Stomach (tissue), 19 donors: ENCODE measurements at places on chromosomes 5 and 9.
A peak's percentile ranks its signal among the peaks of the same experiment; 100 is the strongest.

DNA sequence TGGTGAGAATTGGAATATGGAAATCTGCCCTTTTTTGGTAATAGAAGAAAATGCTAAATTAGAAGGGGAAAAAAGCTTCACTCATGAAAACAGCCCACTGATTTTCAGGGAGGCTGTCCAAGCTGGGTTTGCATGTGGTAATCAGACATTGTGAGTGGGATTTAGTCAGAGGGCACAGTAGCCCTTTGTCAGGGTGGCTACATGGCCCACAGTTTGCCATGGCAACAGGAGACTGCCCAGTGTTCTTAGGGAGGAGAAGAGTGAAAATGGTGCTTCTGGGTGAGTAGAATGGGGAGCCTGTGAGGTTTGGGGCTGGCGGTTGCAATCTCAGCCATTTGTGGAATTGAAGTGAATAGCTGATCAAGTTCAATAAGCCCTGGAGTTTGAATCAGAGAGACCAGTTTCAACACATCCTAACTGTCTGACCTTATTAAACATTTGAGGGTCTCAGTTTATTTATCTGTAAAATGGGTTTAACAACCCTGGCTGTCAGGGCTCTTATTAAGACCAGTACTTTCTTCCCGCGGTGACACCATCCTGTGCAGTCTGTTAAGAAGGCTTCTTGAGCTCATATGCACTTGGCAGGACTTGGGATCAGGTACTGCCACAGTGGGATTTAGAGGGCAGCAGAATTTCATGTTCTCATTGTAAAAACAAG, 107.6 kb upstream of the TNC start:
- no peaks in the 10 kb centered on the region for H3K36me3 ChIP-seq
- H3K4me3 ChIP-seq = no peak overlapping the region
- H3K4me1 ChIP-seq = no peaks in the 10 kb centered on the region
- no peak overlapping the region for H3K27ac ChIP-seq
- no peak for DNase-seq

DNA sequence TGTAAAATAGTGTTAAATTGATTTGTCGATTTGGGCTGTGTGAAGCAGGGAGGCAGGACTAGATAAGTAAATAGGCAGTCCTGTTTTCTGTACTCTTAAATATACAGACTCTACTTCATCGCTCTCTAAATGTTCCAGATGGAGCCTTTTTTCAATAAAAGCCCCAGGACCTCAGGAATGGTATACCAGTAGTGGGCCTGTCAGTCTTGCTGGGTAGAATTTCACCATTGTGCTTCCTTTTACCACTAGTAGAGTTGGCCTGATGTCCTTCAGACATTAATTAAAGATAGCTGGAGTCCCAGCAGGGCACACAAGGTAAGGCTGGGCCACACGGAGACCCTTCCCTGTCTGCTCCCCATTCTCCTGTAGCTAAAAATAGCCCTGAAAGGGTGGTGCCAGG, 6.0 kb downstream of the SNX18 start:
- no peak for DNase-seq
- H3K27ac ChIP-seq = peak overlapping the region; percentile 52
- H3K4me3 ChIP-seq = no peak overlapping the region

DNA sequence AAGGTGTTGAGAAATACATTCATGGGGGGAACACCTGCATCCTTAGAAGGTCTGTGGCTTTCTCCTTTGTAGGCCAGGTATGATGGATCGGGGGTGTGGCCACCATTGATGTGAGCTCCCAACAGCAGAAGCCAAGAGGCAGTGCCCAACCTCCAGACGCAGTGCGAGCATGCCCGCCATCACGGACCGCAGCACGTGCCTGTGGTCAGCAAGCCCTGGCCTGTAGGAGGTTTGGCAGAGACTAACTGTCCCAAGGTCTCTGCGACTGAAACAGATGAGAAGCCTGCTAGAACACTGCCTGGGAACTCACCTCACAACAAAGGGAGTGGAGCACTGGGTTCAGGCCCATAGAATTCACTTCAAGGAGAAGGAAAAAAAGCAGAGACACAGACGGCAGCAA, 31.9 kb upstream of the ZNF354A start:
- H3K4me3 ChIP-seq = no peak overlapping the region
- no peak overlapping the region for H3K27ac ChIP-seq
- no peak for DNase-seq
- H3K27me3 ChIP-seq = no peaks in the 10 kb centered on the region

DNA sequence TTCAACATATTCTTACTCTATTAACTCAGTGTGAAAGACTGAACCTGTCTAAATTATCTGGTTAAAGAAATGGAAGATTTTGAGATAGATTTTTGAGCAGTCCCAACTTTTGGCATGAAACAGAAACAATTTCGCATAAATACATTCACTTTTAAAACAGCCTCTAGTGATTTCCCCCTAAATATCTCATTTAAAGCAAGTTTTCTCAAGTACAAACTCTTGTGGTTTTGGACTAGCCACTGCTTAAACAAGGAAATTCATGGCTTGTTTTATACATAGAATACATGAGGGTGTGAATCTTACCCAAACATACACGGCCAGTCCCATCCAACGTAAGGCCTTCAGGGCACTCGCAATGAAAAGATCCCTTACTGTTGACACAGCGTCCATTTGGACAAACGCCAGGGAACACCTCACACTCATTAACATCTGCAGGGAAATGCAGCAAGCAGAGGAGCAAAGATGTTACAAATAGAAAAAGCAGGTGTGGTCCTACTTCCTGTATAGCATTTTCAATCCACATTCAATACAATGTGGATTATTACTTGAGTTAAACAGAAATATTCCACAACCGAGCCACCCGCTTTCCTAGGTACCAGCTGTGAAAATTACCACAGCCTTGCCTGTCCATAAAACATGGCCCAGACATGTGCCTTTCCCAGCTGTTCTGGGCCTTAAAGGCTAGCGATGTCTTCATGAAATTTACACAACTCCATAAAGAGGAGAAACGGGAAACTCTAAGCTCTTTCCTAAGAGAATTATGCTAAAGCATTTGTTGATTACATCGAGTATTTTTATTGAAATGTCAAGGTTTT, 188.8 kb downstream of the FBN2 start:
- H3K4me1 ChIP-seq = peaks cover 11% of the 10 kb centered on the region
- no peak overlapping the region for H3K27ac ChIP-seq
- H3K4me3 ChIP-seq = no peak overlapping the region

DNA sequence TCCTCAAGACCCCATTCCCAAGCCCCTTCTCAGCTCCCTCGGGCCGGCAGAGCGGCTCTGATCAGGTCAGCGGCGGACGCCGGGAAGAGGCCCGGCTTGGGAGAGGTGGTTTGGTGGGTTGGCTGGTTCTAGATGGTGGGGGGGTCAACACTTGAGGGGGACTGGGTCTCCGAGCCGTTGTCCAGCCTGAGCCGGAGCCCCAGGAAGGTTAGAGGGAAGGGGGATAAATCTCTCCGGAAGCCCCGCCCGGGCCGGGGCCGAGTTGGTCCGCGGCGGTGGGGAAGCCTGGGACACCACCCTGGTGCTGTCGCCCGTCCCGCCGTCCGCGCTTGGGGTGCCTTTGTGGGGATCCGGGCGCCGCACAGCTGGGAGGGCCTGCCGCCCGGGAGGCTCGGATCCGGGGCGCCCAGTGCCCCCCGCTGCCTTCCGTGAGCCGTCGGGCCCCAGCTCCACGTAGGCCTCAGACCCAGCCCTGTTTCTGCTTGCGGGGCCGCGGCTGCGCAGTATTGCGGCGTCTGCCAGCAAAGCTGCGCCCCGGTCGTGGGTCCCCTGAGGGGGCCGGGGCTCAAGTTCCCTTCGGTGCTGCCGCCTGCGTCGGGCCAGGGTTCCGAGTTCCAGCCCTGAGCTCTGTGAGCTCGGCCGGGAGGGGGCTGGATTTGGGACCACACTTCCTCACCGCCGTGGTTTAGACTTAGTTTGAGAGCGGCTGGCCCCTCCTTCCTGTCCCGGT, 542 bp upstream of the TRIM52 start:
- H3K36me3 ChIP-seq = no peaks in the 10 kb centered on the region
- peaks cover 55% of the 10 kb centered on the region for H3K4me1 ChIP-seq
- no peaks in the 10 kb centered on the region for H3K27me3 ChIP-seq

DNA sequence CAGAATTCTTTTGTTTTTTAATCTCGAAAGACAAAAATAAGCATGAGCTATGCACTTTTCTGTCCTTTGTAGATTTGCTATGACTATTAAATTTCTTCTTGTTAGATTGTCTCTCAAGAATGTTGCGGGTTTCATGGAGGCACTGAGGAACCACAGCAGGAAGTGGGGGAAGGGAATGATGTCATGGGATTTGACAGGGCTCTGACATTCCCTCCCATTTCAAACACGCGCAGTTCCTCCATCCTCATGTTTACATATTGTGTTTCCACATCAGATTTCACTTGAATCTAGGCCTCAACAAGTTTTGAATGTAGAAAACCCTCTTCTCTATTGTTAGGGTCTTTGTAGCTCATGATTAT, 154.8 kb downstream of the PALM2AKAP2 start:
- no peaks in the 10 kb centered on the region for H3K4me1 ChIP-seq
- H3K4me3 ChIP-seq = no peak overlapping the region
- no peaks in the 10 kb centered on the region for H3K36me3 ChIP-seq
- DNase-seq = peak; percentile 37
- no peaks in the 10 kb centered on the region for H3K27me3 ChIP-seq
- no peak overlapping the region for H3K27ac ChIP-seq

GRCh38 chr5:120014535-120014934, 385.2 kb downstream of the FAM170A start:
- no peaks in the 10 kb centered on the region for H3K27me3 ChIP-seq
- no peaks in the 10 kb centered on the region for H3K4me1 ChIP-seq
- H3K36me3 ChIP-seq = no peaks in the 10 kb centered on the region
- no peak for DNase-seq
- H3K27ac ChIP-seq = no peak overlapping the region

- no peak overlapping the region for H3K4me3 ChIP-seq
- peak; percentile 63 for DNase-seq
- peaks cover 76% of the 10 kb centered on the region for H3K4me1 ChIP-seq
Observed at GRCh38 chr5:150644514-150644913, 4.1 kb downstream of the SYNPO start.

DNA sequence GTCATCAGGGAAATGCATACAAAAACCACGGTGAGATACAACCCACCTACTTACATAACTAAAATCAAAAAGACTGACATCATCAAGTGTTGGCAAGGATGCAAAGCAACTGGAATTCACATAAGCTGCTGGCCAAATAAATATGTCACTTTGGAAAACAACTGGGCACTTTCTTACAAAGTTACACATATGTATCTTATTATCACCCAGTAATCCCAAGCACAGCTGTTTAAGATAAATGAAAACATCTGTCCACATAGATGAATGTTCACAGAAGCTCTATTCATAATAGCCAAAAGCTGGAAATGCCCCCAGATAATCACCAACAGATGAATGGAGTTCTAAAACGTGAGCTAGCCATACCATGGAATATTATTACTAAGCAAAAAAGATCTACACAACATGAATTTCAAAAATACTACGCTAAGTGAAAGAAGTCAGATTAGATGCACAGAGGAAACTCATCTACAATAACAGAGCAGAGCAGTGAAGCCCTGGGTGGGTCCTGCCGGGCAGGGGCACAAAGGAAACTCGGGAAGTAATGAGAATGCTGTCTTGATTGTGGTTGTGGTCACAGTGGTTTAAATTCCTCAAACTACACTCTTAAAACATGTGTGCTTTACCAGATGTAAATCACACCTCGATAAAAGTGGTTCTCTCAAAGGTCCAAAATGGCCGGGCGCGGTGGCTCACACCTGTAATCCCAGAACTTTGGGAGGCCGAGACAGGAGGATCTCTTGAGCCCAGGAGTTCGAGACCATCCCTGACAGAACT, 8.5 kb downstream of the CAMSAP1 start:
- H3K36me3 ChIP-seq = no peaks in the 10 kb centered on the region
- DNase-seq = no peak
- H3K4me1 ChIP-seq = no peaks in the 10 kb centered on the region
- no peaks in the 10 kb centered on the region for H3K27me3 ChIP-seq
- H3K27ac ChIP-seq = no peak overlapping the region
- no peak overlapping the region for H3K4me3 ChIP-seq

GRCh38 chr5:56306433-56307150, 73.5 kb upstream of the ANKRD55 start:
- DNase-seq = no peak
- no peaks in the 10 kb centered on the region for H3K36me3 ChIP-seq
- no peak overlapping the region for H3K27ac ChIP-seq
- no peaks in the 10 kb centered on the region for H3K27me3 ChIP-seq
- H3K4me3 ChIP-seq = no peak overlapping the region
- peaks cover 6% of the 10 kb centered on the region for H3K4me1 ChIP-seq

- peak; percentile 87 for DNase-seq
- H3K27ac ChIP-seq = peak overlapping the region; percentile 97
- H3K27me3 ChIP-seq = no peaks in the 10 kb centered on the region
- no peaks in the 10 kb centered on the region for H3K36me3 ChIP-seq
- H3K4me3 ChIP-seq = no peak overlapping the region
Observed at GRCh38 chr9:104993291-104993963, 65.5 kb upstream of the ABCA1 start.

- H3K4me3 ChIP-seq = peak overlapping the region; percentile 85
- no peaks in the 10 kb centered on the region for H3K36me3 ChIP-seq
- H3K4me1 ChIP-seq = peaks cover 26% of the 10 kb centered on the region
- peak; percentile 84 for DNase-seq
- peaks cover 11% of the 10 kb centered on the region for H3K27me3 ChIP-seq
Observed at GRCh38 chr9:2623288-2624050, 1.9 kb downstream of the VLDLR start.

DNA sequence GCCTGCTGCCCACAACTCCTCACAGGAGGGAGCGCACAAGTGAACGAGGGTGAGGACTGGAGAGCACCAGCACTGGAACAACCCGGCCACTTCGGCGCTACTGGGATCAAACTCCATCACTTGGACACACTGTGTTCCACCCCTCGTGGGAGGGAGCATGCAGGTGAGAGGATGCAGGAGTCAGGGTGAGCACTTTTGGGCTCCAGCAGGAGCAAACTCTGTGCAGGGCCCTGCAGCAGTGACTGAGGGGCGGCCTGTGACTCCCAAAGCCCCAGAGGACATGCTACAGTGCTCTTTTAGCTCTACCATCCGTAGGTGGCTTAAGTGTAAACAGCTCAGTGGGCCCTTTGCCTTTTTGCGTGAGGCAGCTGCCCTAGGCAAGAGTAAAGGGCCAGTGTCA, 4.4 kb upstream of the MOCS2 start:
- H3K27ac ChIP-seq = no peak overlapping the region
- no peak for DNase-seq
- H3K27me3 ChIP-seq = no peaks in the 10 kb centered on the region
- peaks cover 5% of the 10 kb centered on the region for H3K36me3 ChIP-seq
- no peak overlapping the region for H3K4me3 ChIP-seq

- peaks cover 16% of the 10 kb centered on the region for H3K4me1 ChIP-seq
- H3K27ac ChIP-seq = peak within 1 kb of the TSS; percentile 79
- no peaks in the 10 kb centered on the region for H3K36me3 ChIP-seq
- H3K4me3 ChIP-seq = peak within 1 kb of the TSS; percentile 5
Observed at GRCh38 chr9:5510360-5510931, at the start of gene PDCD1LG2. Gene PDCD1LG2 (plus strand): TSS chr9:5510531. CDS start chr9:5522547, 12,016 bp downstream.

GRCh38 chr9:97075289-97075985, 36.5 kb upstream of the CTSV start:
- H3K36me3 ChIP-seq = no peaks in the 10 kb centered on the region
- H3K4me3 ChIP-seq = no peak overlapping the region

GRCh38 chr5:73370640-73371583, 77.7 kb downstream of the FOXD1 start:
- H3K36me3 ChIP-seq = no peaks in the 10 kb centered on the region
- H3K4me1 ChIP-seq = no peaks in the 10 kb centered on the region
- H3K4me3 ChIP-seq = no peak overlapping the region
